ENCODE measurements at places on chromosomes 6 and 20.
A peak's percentile ranks its signal among the peaks of the same experiment; 100 is the strongest.

- peak; percentile 22 for DNase-seq
Measured at GRCh38 chr20:13670160-13670559, 31.4 kb upstream of the TASP1 start.

- DNase-seq = no peak
Measured at GRCh38 chr6:168558686-168559085, 117.7 kb downstream of the SMOC2 start.

DNA sequence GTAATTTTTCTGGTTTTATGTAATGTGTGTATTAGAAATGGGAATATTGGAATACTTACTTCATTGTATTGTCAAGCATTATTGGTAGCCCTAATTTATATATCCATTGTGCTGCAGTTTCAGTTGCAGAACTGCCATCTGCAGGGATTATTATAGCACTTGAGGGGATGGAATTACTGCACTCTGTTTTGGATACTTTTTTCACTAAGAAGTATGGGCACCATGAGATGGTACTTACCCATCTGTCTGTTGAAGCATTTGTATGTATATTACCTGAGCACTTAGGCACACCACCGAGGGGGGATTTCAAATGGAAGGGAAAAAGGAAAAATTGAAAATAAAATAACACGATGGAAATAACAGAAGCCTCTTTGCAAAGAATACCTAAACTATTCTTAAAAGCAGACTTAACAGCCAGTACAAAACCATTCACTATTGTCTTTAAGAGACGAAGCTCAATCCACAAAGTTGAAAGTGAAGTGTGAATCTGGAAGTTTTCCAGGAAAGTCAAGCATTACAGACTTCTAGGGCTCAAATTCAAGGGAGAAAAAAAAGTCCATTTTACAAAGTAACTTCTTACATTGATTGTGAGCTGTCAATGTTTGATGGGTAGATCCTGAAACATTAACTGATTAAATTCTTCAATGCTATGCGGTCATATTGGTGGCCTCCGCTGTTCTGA lies 318.7 kb downstream of the SOX4 start:
- DNase-seq = no peak

DNA sequence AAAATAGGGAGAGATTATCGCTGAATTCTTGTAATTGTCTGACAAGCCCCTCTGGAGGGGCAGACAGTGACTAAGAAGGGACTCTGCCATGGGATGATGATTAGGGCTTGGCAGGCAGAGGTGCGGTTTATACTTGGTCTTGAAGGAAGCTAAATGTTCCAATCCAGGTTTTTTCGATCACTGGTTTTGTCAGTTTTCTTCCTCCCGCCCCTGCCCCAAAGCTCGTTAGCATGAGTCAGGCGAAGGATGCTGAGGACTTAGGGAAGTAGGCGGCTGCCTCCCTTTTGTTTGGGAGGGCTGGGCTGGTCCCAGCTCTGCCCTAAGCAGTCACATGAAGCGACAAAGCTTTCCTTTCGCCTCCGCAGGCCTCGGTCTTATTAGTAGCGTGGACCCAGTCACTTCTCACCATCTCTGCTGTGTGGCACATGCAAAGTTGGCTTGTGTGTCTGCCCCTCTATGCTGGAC lies 314.2 kb downstream of the CDC5L start:
- DNase-seq = no peak

DNA sequence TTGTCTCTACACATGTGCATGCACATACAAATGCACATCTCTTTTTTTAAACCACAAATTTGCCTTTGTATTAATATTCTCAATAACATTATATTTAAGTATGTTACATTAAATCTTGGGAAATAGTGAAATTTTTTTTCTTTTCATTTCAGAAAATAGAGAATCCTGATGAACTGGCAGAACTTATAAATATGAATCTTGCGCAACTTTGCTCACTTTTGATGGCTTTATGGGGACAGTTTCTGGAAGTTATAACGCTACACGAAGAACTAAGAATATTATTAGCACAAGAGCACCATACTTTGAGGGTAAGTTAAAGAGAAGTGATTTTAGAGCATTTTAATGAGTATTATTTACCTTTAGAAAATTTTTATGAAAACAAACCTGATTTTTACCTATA lies 64.2 kb upstream of the SDHAF4 start:
- no peak for DNase-seq

- no peak for DNase-seq
Measured at GRCh38 chr20:58877976-58878360, 25.5 kb downstream of the GNAS start.

- peak; percentile 34 for DNase-seq
Measured at GRCh38 chr6:53326372-53327016, 22.3 kb downstream of the ELOVL5 start.

DNA sequence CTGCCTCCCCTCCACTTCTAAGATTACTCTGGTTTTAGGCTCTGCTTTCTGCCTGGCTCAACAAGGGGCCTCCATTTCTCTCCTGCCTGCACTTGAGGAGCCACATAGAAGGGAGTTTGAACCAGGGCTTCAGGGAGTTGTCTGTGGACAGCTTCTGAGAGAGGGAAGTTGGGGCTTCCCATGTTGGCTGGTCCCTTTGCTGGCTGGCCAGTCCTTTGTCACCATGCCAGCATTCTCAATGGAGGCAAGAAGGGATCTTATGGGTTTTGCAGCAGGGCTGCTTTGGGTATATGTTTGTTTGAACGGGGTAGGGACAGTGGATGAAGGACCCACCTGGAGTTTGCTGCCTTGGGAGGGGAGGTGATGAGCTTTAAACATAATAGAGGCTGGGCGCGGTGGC lies 124.9 kb downstream of the CARMIL1 start:
- DNase-seq = no peak
